Activated T-cell treated with anti-CD3 and anti-CD28 coated beads, Interleukin-2, amount 50 U/mL, for 72 hours (primary cell): ENCODE measurements at places on chromosomes 3 and 15. TPM values are rescaled to one million over a fixed set of nuclear protein-coding genes. Genes with fewer than 3 reads are reported as not detected.

DNA sequence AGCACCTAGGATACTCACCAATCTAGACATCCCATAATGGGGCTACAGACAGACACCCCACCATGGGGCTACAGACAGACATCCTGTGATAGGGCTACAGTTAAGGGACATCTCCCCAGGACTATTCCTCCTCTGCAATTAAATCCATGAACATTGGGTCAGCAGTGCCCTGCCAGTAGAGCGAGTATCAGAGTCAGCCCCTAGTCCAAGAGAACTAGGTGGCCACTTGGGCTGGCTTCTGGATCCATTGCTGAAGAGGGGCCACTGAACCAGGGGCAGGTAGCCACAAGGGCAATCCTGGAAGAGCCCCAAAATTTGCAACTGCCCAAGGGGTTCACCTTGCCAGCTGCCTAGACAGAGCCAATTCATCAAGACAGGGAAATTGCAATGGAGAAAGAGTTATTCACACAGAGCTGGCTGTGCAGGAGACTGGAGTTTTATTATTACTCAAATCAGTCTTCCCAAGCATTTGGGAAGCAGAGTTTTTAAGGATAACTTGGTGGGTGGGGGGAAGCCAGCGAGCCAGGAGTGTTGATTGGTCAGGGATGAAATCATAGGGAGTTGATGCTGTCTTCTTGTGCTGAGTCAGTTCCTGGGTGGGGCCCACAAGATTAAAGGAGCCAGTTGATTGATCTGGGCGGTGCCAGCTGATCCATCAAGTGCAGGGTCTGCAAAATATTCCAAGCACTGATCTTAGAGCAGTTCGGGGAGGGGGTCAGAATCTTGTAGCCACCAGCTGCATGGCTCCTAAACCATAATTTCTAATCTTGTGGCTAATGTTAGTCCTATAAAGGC lies 170.2 kb upstream of the SMAD3 start:
- no peak overlapping the region for H3K4me3 ChIP-seq
- no peak overlapping the region for H3K27ac ChIP-seq
- H3K36me3 ChIP-seq = peaks cover 2% of the 10 kb centered on the region
- H3K4me1 ChIP-seq = no peaks in the 10 kb centered on the region
- DNase-seq = no peak
- peaks cover 7% of the 10 kb centered on the region for H3K27me3 ChIP-seq

The POLQ gene
- 17.9 TPM for total RNA-seq

The XCR1 gene
- not detected for total RNA-seq

- no peaks in the 10 kb centered on the region for H3K36me3 ChIP-seq
- peaks cover 14% of the 10 kb centered on the region for H3K27me3 ChIP-seq
- H3K27ac ChIP-seq = no peak overlapping the region
- H3K4me3 ChIP-seq = no peak overlapping the region
Measured at GRCh38 chr3:129552287-129553050, 9.5 kb downstream of the H1-8 start.

DNA sequence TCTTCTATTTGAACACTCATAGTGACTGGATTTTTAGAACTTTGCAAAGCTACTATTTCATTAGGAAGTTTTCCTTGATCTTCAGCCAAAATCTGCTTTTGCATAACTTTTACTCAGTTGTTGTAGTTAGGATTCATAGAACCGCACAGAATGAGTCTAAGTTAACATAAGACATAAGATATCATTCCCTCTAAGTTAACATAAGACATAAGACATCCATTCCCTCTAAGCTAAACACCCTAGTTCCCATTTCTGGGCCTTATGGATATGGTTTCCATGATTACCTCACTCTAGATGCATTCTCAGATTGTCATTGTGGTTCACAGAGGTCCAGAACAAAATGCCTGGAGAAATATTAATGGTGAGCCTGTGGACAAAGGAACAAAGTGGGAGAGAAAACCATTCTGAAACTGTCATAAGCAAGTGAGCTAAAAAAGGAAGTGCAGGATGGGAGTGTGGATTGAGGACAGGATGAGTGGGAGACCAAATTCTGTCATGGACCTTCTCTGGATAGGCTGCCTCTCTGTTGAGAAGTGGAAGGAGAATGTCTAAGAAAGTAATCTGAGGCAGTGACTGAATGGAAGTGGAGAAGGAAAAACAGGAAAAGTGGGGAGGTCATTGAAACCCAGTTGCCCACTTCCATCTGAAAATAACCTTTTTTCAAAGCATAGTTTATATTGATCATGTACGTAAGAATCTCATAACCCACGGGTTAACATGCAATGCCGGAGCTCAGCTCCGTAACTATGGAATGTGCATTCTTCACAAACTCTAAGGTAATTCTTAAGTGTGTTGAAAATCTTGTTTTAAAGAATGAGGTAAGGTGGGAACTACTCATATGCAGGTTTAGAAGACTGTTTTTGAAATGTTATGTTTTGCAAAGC lies 37.4 kb upstream of the SECISBP2L start:
- H3K27me3 ChIP-seq = no peaks in the 10 kb centered on the region
- no peaks in the 10 kb centered on the region for H3K36me3 ChIP-seq
- H3K27ac ChIP-seq = no peak overlapping the region
- no peak for DNase-seq

- no peak for DNase-seq
- no peak overlapping the region for H3K4me3 ChIP-seq
- no peak overlapping the region for H3K27ac ChIP-seq
- no peaks in the 10 kb centered on the region for H3K4me1 ChIP-seq
- H3K36me3 ChIP-seq = no peaks in the 10 kb centered on the region
- H3K27me3 ChIP-seq = peaks cover 4% of the 10 kb centered on the region
Measured at GRCh38 chr15:96142498-96142897, 188.0 kb upstream of the NR2F2 start.

The OR5K2 gene
- not detected for total RNA-seq
